ENCODE measurements at places on chromosomes 12 and 14.

- DNase-seq: no peak
Measured at GRCh38 chr12:101855976-101856375, 21.4 kb upstream of the DRAM1 start.

DNA sequence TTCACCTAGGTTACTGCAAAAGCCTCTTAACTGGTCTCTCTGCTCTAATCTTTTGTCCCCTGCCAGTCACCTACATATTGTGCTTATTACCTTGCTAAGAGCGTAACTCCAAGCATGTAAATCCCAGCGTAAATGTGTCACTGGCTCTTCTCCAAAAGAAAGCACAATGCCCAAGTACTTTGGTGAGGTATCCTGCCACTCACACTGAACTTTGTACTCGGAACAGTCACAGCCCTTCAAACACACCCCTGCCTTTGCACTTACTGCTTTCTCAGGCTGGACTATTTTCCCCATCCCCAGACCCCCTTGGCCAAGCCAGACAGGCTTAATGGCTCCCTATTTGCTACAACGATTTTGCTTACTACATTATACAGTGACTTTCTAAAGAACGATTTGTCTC lies 31.7 kb downstream of the GALNT4 start:
- DNase-seq: no peak

- no peak for DNase-seq
Measured at GRCh38 chr12:95574799-95575452, 23.6 kb upstream of the USP44 start.

GRCh38 chr14:24838945-24839616 lies 205.1 kb upstream of the GZMB start:
- no peak for DNase-seq

GRCh38 chr12:96368233-96368632 lies 32.0 kb downstream of the CDK17 start:
- DNase-seq: no peak

DNA sequence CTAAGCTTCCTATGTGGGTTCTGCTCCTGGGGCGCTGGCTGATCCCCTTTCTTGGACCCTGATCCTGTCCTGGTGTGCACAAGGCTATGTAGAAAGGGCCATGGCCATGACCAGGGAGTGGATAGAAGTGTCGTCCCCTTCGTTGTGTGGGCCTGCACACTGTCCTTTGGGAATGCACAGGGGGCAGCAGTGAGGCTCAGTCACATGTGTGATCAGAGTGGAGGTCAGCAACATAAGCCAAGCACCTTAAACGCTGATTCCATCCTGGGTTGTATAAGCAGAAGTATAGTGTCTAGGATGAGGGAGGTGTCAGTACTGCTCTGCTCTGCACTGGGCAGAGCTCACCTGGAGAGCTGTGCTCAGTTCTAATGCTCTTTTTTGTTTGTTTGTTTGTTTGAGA lies 48.4 kb downstream of the ESRRB start:
- DNase-seq: no peak

DNA sequence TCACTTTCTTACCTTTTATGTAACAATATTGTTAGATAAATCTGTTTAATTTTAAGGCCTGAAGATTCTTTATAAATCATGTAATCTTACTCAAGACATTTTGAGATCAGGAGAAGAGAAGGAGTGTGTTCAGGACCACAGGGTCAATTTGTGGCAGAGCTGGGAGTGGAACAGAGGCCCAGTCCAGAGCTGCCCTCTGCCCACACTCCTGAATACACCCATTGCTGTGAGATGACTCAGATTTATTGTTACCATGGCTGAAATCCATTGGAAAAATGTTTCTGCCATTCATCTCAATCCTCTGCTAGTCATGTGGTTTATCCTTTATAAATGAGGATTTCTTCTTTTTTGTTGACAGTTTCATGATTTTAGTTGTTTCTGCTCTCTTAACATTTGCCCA lies 100.5 kb upstream of the STXBP6 start:
- DNase-seq: no peak

GRCh38 chr12:113056631-113057488 lies at the start of gene DTX1:
Gene DTX1, plus strand, starts transcription at chr12:113056730. Its CDS starts 1,463 bp downstream, at chr12:113058193.
- no peak for DNase-seq

DNA sequence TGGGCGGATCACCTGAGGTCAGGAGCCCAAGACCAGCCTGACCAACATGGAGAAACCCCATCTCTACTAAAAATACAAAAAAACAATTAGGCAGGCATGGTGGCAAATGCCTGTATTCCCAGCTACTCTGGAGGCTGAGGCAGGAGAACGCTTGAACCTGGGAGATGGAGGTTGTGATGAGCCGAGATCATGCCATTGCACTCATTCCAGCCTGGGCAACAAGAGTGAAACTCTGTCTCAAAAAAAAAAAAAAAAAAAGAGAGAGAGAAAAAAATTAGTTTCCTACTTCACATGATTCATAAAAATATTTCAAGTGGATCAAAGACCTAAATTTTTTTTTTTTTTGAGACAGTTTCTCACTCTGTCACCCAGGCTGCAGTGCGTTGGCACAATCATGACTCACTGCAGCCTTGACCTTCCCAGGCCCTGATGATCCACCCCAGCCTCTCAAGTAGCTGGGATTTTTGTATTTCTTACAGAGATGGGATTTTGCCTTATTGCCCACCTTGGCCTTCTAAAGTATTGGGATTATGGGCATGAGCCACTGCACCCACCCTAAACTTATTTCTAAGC lies 24.9 kb downstream of the FCF1 start:
- DNase-seq: no peak

GRCh38 chr14:32244404-32244803 lies 41.3 kb upstream of the RNU6-8 start:
- no peak for DNase-seq

DNA sequence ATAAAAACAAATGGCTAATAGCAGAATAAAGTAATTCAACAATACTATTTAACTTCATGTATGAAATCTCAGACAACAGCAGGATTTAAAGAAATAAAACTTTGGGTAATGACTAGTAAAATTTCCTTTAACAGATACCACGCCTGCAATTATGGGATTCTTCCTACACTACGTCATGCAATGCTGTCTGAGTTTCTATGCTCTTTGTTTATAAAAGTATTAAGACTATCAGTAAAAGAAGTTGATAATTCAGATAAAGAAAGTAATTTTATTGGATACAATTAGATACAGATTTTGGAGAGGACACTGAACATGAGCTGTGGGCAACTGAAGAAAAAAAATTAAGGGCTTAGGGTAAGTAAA lies 308.4 kb upstream of the LRFN5 start:
- DNase-seq: no peak

DNA sequence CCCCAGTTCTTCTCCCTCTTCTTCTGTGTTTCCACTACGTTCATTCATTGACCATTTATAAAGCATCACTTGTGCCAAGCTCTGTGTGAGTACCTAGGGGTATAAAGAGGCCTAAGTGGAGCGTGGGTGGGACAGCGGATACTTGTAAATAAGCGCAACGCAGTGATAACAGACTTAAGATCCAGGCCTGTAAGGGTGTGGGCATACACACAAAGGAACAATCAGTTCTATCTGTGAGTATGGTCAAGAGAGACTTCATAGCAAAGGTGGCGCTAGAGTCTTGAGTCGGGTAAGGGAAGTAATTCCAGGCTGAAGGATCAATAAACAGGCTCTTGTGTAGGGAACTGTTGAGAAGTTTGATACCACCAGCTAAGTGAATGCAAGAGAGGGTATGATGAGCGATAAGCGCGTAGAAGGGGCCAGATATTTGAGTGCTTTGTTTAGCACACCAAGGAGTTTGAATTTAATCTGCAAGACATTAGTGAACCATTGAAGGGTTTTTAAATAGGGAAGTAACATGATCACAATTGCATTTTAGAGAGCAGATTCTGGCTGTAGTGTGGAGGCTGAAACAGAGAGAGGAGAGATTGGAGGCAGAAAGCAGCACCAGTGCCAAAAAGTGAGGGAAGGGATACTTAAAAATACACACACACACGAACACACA lies 1.0 kb upstream of the GXYLT1 start:
- no peak for DNase-seq

DNA sequence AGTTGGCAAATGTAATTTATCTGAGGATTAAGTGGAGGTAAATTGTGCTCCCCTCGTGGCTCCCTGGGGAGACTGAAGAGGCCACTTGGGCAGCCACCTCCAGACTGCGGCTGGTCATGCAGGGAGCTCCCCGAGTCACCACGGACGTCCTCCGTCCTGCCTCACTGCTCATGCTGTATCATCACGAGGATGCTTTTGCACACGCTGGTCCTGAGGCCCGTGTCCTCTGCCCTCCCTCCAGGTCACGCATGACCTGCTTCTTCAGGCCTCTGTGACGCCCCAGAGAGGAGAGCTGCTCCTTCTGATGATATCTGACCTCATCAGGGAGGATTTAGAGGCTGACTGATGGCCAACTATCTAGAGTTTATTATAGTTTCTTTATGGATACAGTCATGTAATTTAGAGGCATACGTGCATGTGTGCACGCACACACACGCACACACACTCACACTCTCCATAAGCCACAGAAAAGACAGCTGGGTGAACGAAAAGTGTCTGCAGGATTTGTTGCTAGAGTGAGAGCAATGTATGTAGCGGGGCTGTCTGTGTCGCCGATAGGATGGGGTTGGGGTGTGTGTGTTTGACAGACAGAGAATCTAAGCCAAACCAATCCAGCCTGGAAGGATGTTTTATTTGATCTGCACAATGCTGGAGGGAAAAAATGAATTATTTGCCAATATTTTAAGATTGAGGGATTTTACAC lies 160.0 kb downstream of the ADGRD1 start:
- DNase-seq: no peak

GRCh38 chr14:92587700-92588085 lies 74.1 kb downstream of the RIN3 start:
- no peak for DNase-seq

- no peak for DNase-seq
Measured at GRCh38 chr14:102217987-102218421, 78.3 kb downstream of the WDR20 start.

GRCh38 chr12:41520869-41521268 lies 332.7 kb downstream of the PDZRN4 start:
- DNase-seq: no peak

- DNase-seq: no peak
Measured at GRCh38 chr12:29316752-29317151, 64.2 kb downstream of the ERGIC2 start.

GRCh38 chr12:97778111-97778510 lies 315.5 kb downstream of the RMST start:
- DNase-seq: no peak

DNA sequence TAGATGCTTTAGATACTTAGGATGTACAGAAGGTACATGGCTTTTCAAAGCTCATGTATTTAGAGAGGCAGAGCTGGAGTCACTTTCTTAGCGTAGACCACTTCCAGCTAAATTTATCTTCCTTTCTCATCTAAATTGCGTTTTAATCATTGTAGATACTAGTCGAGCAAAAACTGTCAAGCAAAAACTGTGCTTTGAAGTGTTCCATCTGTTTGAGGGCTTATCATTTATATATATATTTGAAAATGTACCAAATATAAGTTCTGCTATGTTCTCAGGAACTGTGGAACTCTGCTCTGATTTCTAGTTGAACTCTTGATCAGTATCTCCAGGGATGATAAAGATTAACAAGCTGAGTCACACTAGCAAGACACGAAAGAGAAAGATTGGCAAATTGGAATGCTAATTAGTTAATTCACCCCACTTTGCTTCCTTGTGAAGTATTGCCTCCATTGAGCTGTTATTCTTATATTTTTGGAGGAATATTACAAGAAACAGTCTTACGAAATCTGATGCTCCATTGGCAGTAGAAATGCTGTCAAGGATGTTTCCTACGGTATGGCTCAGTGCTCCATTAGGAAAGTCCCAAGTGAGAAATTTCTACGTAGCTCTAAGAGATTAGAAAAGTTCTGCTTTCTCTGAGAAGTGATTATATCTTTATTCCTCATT lies 310.7 kb downstream of the AEBP2 start:
- DNase-seq: no peak

DNA sequence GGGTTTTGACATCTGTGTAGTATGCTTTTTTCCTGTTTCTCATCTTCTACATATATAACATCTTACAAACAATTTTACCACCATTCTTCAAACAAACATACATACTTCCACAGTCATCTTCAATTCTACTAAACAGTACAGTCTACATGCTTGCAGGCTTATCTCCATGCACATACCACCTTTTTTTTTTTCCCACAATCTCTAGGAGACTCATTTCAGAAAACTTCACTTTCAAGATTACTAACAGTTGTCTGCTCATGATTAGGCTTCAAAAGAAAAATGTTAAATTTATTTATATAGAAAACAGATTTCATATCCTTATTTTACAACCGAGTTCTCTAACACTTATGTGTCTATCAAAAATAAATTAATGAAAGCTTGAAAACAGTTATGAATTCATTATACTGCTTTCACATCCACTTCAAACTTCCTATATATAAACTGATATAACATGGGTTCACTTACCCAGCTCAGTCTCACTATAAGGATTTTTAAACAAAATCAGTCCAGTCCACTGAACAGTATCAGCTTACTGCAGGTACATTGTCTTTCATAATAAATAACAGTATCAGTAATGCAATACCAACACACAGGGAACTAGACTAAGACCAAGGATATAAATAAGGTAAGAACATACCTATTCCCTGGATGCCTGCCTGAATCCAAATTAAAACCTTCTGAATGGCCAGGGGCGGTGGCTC lies 42.5 kb downstream of the LRP6 start:
- DNase-seq: no peak

DNA sequence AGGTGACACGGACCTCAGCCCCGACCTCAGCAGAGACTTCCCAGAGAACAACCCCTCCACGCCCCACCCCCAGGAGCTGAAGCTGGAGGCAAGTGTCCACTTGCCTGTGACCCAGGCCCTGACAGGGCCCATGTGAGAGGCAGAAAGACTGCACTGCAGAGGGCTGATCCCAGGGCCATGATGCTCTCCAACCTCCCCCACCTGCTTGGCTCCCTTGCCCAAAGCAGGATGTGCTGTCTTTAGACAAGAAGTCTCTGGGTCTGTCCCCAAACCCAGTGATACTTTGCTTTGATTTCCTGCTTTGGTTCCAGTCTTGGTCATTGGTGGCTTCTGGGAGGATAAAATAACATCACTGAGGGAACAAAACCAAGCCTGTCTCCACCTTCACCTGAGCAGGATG lies 59.4 kb downstream of the BCL11B start:
- DNase-seq: no peak

DNA sequence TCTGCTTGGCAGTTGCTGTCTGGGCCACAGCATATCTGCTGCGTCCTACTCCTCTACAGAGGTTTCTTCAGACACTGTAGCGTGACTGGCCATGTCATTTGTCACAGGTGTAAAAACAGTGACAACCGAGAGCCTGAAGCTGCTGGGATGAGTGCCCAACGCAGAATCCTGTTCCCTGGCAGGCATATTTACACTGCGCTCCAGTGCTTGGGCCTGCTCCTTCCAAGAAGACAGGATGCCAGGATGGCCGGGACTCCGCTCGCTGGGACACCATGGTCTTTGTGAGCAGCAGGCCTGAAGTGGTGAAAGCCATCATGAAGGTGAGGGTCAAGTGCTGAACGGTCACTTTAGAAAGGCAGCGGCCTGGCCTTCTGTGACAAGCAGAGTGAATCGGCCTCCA lies 171.4 kb downstream of the EMP1 start:
- DNase-seq: no peak

DNA sequence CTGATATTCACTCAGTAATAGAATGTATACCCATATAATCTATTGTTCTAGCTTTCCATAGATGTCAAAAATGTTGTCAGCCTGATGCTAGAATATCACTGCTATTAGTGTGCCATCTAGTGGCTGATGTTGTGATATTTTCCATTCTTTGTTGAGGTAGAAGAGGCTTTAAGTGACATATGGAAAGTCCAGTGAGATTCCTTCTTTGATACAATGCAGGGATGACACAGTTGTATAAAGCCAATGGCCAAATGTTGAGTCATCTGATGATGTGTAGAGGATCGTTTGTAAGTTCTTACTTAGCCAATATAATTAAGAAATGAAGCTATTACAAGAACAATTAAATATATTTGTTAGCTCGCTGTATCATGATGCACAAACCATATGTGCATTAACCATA lies 58.1 kb upstream of the PCED1B start:
- DNase-seq: peak; percentile 31
